Activated CD8-positive, alpha-beta memory T cell treated with anti-CD3 and anti-CD28 coated beads for 48 hours (primary cell): ENCODE measurements at places on chromosomes 6 and 20.

DNA sequence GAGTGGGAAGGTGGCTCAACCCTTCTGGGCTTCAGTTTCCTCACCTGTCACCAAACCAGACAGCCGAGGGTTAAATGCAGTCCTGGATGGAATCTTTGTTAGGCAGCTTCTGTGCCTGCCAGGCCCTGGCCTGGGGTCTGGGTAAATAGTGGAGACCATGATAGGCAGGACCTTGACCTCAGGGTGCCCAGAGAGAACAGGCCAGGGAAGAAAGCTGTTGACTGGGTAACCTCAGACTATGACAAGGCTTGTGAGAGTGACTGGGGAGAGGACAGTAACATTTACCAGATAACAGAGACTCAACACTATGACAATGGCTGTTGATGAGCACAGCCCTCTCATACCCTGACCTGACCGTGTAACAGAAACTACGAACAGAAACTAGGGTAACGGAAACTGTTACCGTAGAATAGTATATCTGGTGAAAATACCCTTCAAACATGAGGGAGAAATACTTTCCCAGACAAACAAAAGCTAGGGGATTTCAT is 218.3 kb downstream of the PREX1 start:
- no peak for DNase-seq

DNA sequence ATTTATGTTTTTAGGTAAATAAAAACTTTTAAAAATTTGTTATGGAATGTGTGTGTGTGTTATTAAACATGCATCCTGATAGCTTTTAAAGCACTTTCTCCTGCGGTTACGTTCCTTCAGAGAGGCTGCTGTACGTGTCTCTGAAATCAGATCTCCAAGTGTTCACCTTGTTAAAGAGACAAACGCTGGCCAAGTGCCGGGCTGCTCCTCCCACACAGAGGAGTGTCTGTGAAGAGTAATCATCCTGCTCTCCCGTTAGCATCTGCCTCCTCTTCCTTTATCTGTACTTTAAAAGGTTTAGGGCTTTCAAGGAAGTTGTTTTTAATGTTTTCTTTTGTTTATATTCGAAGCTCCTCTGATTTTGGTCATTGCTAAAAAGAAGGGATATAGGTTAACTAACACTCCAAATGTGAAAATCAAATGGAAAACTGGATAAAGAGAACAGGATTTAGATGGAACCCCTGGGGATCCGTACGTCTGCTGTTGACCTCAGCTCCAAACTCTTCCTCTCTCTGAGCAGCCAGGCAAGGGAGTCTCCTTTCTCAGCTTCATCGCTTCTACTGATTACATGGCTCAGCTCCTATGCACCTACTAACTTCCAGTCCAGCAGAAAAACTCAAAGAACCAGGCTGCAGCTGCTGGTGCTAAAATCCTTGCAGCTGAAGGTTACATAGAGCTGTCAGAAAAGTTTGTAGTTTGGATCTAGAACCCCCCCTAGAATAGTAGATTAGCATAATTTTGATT is 20.0 kb downstream of the IRF4 start:
- no peak for DNase-seq

GRCh38 chr6:37830225-37830624 is 10.7 kb downstream of the ZFAND3 start:
- no peak for DNase-seq

- DNase-seq: no peak
These were observed 62.7 kb downstream of the ANKS1A start for GRCh38 chr6:34951731-34952130.

DNA sequence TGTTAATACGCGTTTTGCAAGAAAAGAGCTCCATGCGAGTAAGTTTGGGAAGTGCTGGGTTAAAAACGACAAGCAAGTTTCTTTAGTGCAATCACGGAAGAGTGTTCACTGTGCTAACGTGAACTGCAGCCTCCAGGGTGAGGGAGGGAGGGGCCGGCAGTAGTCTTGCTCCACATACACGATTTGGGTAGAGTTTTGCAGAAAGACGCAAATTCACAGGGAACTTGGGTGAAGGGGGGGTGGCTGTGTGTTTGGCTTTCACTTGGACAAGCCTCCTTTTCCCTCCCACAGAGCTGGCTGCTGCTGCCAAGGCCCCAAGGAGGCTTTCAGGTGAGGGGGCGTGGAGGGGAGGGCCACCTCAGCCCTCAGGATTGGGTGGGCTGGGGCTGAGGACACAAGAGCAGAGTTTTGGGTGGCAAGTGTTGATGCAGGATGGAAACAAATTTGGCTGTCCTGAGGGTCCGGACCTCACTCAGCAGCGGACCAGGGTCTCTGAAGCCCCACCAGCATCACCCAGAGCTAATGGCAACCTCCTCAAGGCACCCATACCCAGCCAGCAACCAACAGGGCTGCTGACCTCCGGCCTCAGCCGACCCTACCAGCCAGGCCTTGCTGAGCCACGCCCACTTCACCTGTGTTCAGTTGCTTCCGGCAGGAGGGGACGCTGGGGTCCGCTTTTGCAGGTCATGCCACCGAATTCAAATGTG is 204.5 kb downstream of the ERMARD start:
- no peak for DNase-seq

DNA sequence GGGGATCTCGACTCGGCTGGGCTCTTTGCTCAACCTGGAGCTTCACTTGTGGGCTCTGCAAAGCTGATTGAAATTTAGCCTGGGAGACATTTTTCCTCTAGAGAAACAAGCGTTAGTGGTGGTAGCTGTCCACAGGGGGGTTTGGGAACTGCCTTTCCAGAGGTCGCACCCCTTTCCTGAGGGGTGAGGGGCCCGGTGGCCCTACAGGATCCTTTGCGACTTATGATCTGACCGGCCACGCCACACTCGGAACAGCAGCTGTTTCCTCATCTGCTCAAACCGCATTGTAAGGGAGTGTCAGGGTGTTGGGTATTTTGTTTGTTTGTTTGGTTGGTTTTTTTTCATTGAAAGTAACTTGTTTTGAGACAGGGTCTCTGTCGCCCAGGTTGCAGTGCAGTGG is 21.0 kb downstream of the PNLDC1 start:
- no peak for DNase-seq

- no peak for DNase-seq
These were observed 403.9 kb upstream of the SULF2 start for GRCh38 chr20:48189181-48189580.

GRCh38 chr20:63745424-63745805 is 5.8 kb downstream of the SLC2A4RG start:
- no peak for DNase-seq

GRCh38 chr20:49187330-49187850 is 744 bp downstream of the STAU1 start:
- DNase-seq: no peak

GRCh38 chr6:158569036-158569435 is 9.1 kb downstream of the TMEM181 start:
- no peak for DNase-seq

GRCh38 chr6:139285590-139285989 is 6.2 kb downstream of the TXLNB start:
- no peak for DNase-seq
